ENCODE measurements at places on chromosomes 4 and X.
A peak's percentile ranks its signal among the peaks of the same experiment; 100 is the strongest.

DNA sequence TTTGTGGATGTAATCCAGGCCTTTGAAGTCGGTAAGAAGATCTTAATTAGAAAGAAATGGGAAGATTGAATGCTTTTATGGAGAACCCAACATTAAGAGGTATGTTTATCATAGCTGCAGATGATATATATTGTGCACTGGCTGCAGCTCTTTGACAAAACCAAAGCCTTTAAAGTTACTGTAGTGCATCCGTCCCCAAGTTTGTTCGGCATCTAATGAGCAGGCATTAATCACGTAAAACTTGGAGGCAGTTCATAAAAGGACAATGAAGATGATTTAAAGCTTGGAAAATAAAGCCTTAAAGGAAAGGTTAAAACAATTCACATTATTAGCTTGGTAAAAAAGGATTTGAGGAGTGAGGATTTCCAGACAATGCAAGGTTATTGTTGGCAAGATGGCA lies 150.8 kb upstream of the ARX start:
- DNase-seq = no peak

DNA sequence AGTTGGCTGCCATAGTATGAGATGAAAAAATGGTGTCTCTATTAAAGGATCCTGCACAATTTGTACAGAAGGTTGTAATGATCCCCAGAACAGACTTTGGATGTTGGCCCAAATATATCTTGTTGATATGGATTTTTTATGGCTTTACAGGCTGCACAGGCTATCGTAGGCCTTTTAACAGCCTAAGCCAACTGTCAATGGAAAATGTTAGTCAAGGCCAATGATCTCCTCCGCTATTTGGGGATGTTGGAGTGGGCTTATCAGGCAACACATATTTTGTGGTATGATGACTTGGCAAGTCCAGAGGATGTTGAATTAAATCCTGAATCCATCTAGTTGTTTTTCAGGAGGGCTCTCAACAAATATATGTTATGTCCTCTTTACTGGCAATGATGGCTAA lies 42.1 kb downstream of the ZCCHC13 start:
- DNase-seq = no peak

DNA sequence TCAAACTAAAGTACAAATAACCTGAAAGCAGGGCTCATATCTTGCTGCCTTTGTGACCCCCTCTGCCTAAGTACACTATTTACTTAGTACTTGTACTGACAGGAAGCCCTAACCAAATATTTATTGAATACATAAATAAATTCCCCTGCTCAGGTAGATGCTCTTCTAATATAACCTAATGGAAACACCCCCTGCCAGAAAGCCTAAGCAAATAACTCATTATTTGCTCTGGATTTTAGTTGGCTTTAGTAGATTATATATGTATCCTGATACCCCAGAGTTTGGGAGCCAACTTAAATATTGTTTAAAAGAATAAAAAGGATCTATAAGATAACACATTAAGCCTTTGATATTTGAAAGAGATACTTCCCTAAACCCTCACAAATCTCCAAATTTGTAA lies 318.2 kb downstream of the PPP1R2C start:
- no peak for DNase-seq

- no peak for DNase-seq
Observed at GRCh38 chrX:39654183-39654925, 443.4 kb downstream of the BCOR start.

DNA sequence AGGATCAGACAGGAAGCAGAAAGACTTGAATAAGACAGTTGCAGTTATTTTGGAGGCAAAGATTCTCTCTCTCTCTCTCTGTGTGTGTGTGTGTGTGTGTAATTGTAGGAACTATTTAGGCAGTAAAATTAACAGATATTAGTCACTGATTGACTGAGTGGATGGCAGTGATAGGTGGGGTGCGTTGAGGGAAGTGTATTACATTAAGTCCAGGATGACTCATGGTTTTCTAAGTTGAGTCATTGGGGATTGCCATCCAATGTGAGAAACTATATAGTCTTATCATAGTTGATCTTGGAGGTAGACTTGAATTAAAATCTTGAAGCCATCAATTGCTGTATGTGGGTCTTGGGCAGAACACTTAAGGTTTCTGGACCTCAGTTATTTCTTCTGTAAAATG lies 75.4 kb downstream of the AR start:
- peak; percentile 1 for DNase-seq

DNA sequence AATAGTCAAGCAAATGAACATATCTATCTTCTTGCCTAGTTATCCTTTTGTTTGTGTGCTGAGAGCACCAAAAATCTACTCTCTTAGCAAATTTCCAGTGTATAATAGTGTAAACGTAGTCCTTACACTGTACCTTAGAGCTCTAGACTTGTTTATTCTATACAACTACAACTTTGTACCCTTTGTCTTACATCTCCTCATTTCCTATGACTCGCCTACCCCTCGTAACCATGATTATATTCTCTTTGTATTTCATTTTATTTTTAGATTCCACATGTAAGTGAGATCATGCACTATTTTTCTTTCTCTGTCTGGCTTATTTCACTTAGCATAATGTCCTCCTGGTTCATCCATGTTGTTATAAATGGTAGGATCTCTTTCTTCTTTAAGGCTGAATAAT lies 37.6 kb downstream of the MAGEB5 start:
- no peak for DNase-seq

- DNase-seq = no peak
Observed at GRCh38 chr4:159077702-159078495, 25.0 kb upstream of the RAPGEF2 start.

- no peak for DNase-seq
Observed at GRCh38 chr4:112739442-112739841, 102.5 kb downstream of the LARP7 start.
